ENCODE measurements at places on chromosomes 16 and 17.

GRCh38 chr16:75745242-75745641 is 19.0 kb upstream of the CPHXL start:
- H3K36me3 ChIP-seq, result no peaks in the 10 kb centered on the region
- H3K4me3 ChIP-seq, result no peak overlapping the region
- H3K27ac ChIP-seq, result no peak overlapping the region

DNA sequence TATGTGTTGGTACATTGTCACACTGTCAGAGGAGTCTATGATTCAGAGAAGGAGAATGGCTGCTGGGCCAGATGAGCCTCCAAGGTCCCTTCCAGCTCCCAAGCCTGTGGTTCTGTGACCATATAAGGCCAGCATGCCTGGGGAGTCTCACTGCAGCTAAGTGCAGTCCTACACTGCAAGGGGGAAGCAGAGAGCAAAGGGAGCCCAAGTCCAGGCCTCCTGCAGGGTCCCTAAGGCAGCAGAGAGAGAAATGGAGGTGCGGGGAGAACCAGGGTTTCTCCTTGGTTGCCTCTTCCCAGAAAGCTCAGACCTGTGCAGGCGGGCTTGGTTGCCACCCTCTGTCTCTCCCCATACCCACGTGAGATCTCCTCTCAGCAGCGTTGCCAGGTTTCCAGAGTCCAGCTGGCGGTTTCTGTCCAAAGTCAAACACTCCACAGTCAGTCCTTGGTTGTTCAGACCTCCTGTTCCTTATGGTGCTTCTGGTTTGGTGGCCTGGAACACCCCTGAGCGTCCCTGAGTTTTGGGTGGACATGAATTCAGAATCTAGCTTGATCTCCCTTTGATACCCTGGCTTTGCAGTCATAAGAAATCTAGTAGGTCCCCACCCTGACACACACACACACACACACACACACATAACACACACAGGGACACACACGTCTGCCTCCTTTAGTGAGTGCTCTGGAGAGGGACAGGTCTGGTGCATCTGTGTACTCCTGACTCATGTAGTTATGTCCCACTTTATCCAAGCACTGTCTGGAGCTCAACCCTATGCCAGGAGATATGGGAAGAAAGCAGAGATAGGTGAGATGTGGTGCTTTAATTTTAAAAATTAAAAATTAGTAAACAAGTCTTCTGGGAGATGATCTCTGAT is 78.8 kb downstream of the GNAO1 start:
- H3K27ac ChIP-seq, result peak overlapping the region; percentile 53
- H3K36me3 ChIP-seq, result no peaks in the 10 kb centered on the region
- H3K4me1 ChIP-seq, result peaks cover 3% of the 10 kb centered on the region
- H3K4me3 ChIP-seq, result no peak overlapping the region
- no peaks in the 10 kb centered on the region for H3K27me3 ChIP-seq

DNA sequence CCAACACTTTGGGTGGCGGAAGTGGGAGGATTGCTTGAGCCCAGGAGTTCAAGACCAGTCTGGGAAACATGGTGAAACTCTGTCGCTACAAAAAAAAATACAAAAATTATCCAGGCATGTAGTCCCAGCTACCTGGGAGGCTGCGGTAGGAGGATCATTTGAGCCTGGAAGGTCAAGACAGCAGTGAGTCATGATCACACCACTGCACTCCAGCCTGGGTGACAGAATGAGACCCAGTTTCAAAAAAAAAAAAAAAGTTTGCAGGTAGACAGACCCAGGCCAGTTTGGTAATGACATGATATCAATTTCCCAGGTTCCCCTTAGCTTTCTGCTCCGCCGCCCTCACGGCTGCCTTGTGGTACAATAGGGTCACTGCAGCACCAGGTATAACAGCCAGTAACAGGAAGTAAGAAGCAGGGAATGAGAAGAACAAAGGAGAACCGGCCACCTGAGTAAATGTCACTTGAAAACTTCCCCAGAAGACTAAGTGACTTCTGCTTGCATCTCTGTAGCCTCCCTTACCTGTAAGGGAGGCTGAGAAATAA is 201.2 kb upstream of the HSBP1 start:
- no peaks in the 10 kb centered on the region for H3K36me3 ChIP-seq
- DNase-seq, result no peak
- no peaks in the 10 kb centered on the region for H3K27me3 ChIP-seq
- H3K4me3 ChIP-seq, result no peak overlapping the region

DNA sequence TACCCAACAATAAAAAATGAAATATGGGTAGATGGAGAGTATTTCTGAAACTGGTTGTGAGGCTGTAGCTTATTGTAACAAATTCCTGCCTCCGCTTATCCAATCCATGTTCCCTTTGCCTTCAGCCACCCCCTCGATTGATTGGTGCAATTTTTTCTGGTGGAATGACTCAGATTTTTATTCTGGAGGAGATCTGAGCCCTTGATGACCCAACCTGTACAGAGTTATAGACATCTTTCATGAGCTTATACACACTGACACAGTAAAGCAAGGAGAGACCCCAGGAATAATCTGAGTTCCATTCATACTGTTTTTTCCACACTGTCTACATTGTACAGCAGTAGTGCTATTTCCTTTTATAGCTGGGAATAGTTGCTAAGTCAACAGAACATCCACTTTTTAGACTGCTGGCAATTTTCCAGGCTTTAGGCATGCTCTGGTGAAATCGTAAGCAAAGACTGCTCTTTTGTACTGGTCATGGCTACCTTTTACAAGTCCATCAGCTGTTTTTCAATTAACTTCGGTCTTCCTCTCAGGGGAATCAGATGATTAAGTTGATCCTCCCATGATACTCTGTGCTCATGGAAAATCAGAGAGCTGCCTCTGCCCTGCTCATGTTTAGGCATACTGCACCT is 30.1 kb downstream of the CCL4 start:
- no peak overlapping the region for H3K4me3 ChIP-seq
- H3K27me3 ChIP-seq, result no peaks in the 10 kb centered on the region

DNA sequence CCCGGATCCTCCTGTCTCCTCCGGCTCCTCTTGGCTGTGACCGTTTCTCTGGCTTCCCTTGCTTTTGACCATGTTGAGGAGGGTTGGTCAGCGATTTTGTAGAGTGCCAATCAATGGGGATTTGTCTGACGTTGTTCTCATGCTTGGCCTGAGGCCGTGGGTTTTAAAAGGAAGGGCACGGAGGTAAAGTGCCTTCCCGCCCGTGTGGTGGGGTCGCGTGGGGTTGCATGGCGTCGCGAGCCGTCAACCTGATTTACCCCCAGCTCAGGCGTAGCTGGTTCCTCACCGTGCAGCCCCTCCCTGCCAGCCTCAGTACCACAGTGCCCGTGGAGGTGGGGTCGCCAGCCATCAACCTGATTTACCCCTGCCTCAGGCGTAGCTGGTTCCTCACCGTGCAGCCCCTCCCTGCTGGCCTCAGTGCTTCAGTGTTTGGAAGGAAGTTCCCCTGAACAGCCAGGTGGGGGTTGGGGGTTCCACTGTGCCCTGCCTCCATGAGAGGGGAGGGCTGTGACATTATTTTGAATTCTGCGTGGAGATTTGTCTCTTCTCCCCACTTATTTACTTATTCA is 5.0 kb downstream of the TPSAB1 start:
- no peak overlapping the region for H3K4me3 ChIP-seq
- H3K27ac ChIP-seq, result no peak overlapping the region
- H3K36me3 ChIP-seq, result no peaks in the 10 kb centered on the region
- no peak for DNase-seq
- no peaks in the 10 kb centered on the region for H3K27me3 ChIP-seq

GRCh38 chr17:18191236-18191667 is 7.6 kb downstream of the ALKBH5 start:
- no peak overlapping the region for H3K4me3 ChIP-seq
- H3K36me3 ChIP-seq, result peaks cover 6% of the 10 kb centered on the region
- DNase-seq, result no peak
- H3K27ac ChIP-seq, result no peak overlapping the region
- H3K4me1 ChIP-seq, result peaks cover 80% of the 10 kb centered on the region
- H3K27me3 ChIP-seq, result no peaks in the 10 kb centered on the region

DNA sequence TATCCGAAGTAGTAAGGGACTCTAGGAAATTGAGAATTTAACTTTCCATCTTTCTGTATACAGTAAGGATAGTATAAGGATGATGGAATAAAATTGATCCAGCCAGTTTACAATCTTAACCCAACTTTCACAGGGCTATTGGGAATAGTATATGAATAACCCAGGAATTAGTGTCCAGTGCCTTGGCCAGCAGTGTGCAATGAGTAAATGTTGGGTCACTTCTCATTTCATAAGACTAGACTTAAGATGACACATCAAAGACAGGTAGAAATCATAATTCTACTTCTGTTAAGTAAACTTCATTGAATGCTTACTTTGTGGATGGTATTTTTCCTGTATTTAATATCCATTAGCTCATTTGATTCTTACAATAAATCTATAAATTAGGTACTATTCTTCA is 949.6 kb upstream of the GOT2 start:
- no peak for DNase-seq
- no peak overlapping the region for H3K4me3 ChIP-seq
- H3K4me1 ChIP-seq, result no peaks in the 10 kb centered on the region
- H3K27me3 ChIP-seq, result no peaks in the 10 kb centered on the region
- no peaks in the 10 kb centered on the region for H3K36me3 ChIP-seq

GRCh38 chr16:81444448-81445121 is at the start of gene CMIP:
TSS of gene CMIP (plus strand) at chr16:81444808.
- no peaks in the 10 kb centered on the region for H3K36me3 ChIP-seq
- DNase-seq, result peak; percentile 37
- peak within 1 kb of the TSS; percentile 95 for H3K4me3 ChIP-seq
- no peaks in the 10 kb centered on the region for H3K27me3 ChIP-seq
- peaks cover 27% of the 10 kb centered on the region for H3K4me1 ChIP-seq
- peak within 1 kb of the TSS; percentile 97 for H3K27ac ChIP-seq

- H3K27ac ChIP-seq, result no peak overlapping the region
- H3K36me3 ChIP-seq, result no peaks in the 10 kb centered on the region
- H3K4me3 ChIP-seq, result no peak overlapping the region
- H3K4me1 ChIP-seq, result no peaks in the 10 kb centered on the region
- no peak for DNase-seq
These were observed 36.6 kb downstream of the LMF1 start for GRCh38 chr16:934178-934577.

GRCh38 chr17:10156599-10156947 is 41.8 kb downstream of the GAS7 start:
- H3K4me1 ChIP-seq, result no peaks in the 10 kb centered on the region
- H3K4me3 ChIP-seq, result no peak overlapping the region
- H3K27ac ChIP-seq, result no peak overlapping the region
- H3K27me3 ChIP-seq, result no peaks in the 10 kb centered on the region
- DNase-seq, result no peak

All from esophagus squamous epithelium (tissue), 5 donors.